ENCODE measurements at places on chromosomes 7 and 10.

DNA sequence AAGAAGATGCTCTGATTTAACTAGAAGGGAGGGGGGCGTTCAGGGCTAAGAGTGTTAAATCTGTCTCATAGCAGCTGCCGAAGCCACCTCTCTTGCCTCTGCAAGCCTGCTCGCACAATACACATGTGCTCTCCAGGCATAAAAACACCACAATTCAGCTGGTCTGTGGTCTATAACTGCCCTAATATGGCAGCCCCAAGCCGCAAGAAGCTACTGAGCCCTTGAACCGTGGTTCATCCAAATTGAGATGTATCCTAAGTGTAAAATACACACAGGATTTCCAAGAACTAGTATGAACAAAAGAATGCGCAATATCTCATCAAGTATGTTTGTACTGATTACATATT lies 70.8 kb upstream of the FGFR2 start:
- no peak for DNase-seq

DNA sequence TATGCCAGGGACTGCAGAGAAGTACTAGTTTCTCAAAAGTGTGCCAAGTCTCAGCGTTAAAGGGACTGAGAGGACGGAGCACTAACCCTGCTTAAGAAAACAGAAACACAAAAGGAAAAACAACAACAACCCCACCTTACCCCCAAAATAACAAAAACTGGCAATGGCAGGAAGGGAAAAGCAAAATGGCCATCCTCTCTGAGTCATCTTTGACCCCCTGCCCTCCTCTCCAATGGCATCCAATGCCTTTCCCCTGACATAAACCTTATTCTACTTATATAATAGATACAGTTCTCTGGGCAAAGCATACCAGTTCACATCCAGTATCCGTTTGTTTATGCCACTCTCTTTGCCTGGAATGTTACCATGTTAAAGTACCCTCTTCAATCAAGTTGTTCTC lies 1.6 kb downstream of the POLR1F start:
- DNase-seq, result no peak

GRCh38 chr10:86362129-86362527 lies 4.5 kb downstream of the GRID1 start:
- no peak for DNase-seq

- no peak for DNase-seq
Measured at GRCh38 chr7:31020652-31021051, 31.5 kb upstream of the ADCYAP1R1 start.

GRCh38 chr10:117757086-117757720 lies 214.7 kb downstream of the EMX2 start:
- DNase-seq, result no peak

GRCh38 chr10:72030762-72031543 lies 57.4 kb downstream of the SPOCK2 start:
- no peak for DNase-seq

DNA sequence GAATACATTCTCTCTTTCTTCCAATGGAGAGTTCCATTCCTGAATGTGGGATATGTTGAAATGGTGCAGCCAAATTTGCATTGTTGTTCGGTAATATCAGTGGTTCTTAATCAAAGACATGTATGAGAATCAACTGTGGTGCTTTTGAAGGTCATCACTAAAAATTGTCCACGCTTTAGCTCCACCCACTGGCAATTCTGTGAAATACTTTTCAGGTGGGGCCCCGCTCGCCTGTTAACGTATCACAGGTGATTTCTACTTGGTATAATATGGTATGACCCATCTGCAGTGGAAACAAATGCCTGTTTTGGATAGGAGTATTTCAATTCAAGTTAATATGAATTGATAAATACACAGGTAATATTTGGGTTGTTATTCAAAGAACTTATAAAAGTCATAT lies 178.4 kb downstream of the NSUN6 start:
- no peak for DNase-seq

GRCh38 chr10:49222170-49222569 lies 34.0 kb upstream of the TMEM273 start:
- DNase-seq, result no peak

DNA sequence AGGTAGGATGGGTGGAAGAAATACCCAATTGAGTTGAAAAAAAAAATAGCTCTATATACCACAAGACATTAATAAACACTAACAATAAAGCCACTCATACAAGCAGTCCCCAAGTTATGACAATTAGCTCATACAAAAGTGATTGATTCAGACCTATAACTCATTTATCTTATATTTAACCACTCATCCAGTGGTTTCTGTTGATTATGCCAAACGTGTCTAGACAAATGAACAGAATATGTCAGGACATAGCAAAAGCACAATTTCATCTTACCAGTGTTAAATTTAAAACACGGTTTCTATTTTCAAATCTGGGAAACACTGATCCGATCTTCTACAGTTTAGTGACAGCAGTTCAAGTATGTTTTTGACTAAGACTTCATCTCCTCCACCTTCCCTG lies 17.0 kb downstream of the ABI1 start:
- DNase-seq, result no peak

- no peak for DNase-seq
Measured at GRCh38 chr7:128112781-128113221, 81.6 kb upstream of the LRRC4 start.

- DNase-seq, result no peak
Measured at GRCh38 chr10:118804262-118804773, 49.5 kb upstream of the CACUL1 start.

DNA sequence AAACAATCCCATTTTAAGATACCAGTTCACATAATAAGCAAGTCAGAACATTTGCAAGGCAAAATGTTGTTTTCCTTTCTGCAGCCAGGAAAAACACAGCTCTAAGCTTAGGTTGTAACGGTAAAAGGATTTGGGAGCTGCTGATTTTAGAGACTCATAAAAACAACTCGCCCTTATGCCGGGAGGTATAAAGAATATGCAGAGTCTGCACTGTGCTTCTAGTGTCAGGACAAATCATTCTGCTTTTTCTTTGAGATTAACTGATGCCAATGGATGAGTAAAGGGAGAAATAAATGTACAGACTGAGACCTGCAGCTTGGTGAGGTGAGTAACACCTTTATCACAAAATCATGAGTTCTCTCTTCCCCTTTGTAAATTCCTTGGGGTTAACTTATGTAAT lies 2.0 kb upstream of the SFR1 start:
- no peak for DNase-seq

Measured in T-helper 9 cell (primary cell).